Activated CD8-positive, alpha-beta memory T cell treated with anti-CD3 and anti-CD28 coated beads for 4 hours (primary cell): ENCODE measurements at places on chromosomes 7 and 10.

DNA sequence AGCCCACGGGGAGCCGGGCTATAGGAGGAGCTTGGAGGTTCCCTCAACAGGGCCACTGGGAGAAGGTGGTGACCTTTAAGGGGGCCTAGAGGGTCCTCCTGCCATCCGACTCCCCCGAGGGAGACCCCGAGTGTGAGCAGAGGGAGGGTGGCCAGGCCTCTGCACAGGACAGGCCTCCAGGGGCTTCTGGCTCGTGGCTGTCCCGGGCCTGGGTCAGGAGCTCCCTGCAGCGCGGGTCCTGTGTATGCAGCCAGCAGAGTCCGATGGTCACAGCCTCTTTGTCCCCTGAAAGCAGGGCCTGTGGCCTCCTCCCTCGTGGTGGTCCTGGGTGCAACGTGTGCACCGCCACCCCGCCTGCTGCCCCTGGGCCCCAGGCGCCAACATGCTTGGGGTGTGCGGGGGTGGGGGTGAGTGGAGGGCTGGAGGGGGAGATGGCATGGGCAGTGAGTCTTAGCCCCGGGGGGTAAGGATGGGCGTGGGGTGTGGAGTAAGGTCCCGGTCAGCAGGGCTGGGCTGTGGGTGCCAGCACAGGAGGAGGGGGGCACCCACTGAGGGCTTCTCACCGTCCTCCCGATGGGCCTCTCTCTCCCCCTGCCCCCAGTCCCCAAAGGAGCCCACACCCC, 27.1 kb downstream of the UNCX start:
- DNase-seq = no peak

- no peak for DNase-seq
These were observed 319.2 kb upstream of the COBL start for GRCh38 chr7:51635775-51636174.

GRCh38 chr10:23826421-23826820, 382.5 kb upstream of the KIAA1217 start:
- no peak for DNase-seq

GRCh38 chr10:50613150-50613549, 10.6 kb downstream of the SGMS1 start:
- no peak for DNase-seq

DNA sequence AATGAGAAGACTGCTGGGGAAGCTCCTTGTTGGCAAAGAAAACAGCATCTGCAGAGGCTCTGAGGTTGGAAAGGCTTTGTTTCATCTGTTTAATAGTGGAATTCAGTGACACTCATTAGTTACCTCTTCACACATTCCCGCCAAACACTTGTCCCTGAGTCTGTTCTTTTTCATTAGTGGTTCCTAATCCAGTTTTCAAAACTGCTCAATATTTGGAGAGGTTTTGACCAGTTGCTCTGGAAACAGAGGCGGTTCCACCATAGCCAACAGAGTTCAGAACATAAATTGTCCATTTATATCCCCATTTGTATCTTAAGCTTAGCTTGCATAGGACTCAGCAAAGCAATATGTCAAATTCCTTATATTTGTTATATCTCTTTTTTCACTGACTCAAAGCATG, 754.6 kb downstream of the AUTS2 start:
- no peak for DNase-seq

GRCh38 chr10:69345890-69346474, 67.7 kb downstream of the HK1 start:
- no peak for DNase-seq
